Liver (tissue), 10 donors: ENCODE measurements at places on chromosomes 3 and 15.
A peak's percentile ranks its signal among the peaks of the same experiment; 100 is the strongest.

GRCh38 chr15:60407415-60407805 is 9.6 kb upstream of the ANXA2 start:
- DNase-seq, result no peak

DNA sequence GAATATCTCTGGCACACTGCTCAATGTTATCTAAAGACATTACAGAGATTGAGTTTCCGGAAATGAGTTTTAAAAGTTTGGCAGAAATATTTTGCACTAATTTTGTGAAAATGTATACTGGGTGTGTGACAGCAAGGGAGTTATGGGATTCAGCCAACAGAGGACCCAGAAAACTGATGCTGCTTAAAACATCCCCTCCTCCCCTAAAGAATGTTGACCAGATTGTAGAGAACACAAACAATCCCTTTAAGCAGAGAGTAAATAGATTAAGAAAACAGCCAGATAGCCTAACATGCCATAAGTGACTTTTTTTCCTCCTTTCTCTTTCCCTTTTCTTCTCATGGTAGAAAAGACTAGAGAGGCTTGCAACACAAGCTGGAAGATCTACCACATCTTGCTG is 928.0 kb upstream of the ALCAM start:
- no peak for DNase-seq

DNA sequence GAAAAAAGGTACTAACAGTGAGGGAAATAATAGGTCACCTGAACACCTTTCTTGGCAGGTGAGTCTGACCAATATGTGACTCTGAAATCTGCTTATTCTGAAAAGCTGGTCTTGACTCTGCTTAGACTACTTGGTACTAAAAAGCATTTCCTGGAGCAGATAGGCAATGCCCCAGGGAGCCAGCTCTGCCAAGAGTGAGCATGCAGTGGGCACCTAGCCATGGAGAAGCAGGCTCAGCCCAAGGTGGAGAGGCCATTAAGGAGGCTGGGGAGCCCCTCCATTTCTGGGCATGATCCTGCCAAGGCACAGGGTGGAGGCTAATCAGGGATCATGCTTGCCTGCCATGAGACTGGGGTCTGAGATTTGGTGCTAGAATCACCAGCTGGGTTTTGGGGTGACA is 1.6 kb upstream of the LTF start:
- peak; percentile 22 for DNase-seq

DNA sequence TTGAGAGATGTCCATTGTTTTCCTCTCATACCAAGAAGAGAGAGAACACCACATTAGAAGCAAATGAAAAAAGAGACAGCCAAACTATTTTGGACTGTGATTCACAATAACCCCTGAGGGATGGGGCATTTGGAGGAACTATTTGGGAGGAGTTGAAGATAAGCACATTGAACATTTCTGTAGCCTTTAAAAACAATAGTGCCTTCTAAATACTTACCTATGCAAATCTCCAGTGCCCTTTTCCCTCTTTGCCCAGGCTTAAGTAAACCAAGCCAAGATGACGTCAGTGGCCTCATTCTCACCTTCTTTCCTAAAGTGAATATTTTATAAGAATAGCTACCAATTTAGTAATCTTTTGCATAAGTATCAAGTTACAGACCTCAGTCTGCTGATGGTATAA is 89.7 kb upstream of the COL8A1 start:
- no peak for DNase-seq

GRCh38 chr3:169266351-169266750 is 397.2 kb downstream of the MECOM start:
- no peak for DNase-seq

GRCh38 chr3:169020371-169020770 is 643.1 kb downstream of the MECOM start:
- no peak for DNase-seq

- no peak for DNase-seq
Observed at GRCh38 chr15:25635191-25635590, 196.4 kb upstream of the UBE3A start.

GRCh38 chr3:76753599-76753998 is 286.3 kb upstream of the ROBO2 start:
- no peak for DNase-seq

- no peak for DNase-seq
Observed at GRCh38 chr3:45670436-45670835, 18.8 kb upstream of the SACM1L start.

- DNase-seq, result no peak
Observed at GRCh38 chr3:48353987-48354386, 18.0 kb upstream of the FBXW12 start.

DNA sequence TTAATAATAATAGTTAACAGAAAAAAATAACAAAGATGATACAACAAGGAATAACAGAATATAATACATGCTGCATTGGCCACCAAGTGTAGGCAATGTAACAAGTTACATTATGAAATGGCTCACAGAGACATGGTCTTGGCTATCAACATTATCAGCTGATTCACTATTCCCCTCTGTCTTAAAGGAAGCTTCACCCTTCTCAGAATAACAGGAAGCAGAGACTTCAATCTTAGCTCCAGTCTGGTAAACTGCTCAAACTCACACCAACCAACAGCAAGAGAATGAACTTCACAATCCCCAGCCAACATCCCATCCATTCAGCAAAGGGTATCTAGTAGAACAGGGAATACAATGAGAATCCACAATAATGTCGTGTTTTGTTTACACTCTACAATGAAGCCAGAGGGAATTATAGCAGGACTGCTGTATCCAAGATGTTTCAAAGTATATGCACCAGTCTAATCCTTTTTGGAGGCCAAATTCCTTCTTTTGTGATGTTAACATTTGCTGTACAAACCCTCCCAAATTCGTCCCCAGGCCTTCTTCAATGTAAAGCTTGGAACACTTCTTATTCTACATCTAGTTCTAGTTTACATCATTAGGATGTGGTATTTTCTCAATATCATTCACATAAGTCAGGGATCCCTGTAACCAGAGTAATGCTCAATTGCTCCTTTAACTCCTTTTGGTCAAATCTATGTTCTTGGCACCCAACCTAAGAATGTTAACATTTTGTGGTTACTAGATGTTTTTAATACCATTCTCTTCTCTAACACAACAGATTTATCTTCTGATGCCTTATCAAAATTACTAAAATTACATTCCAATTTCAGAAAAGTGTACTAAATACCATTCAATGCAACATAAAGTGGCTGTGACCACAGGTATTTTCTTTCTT is 52.4 kb upstream of the CMSS1 start:
- no peak for DNase-seq

DNA sequence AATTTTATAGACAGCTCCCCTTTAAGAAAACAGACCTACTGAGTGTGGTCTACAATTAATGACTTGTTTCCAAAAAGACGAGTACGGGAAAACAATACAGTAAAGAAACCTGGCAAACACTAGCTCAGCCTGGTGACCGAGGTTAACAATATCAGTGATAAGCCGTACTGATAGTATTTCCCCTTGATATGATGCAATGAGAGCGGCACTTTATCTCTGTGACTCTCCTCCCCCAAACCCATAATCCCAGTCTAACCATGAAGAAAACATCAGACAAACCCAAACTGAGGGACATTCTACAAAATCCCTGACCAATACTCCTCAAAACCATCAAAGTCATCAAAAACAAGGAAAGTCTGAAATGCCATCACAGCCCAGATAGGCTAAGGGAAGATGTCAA is 8.2 kb downstream of the DENND4A start:
- no peak for DNase-seq

GRCh38 chr3:133984975-133985374 is 44.8 kb downstream of the SLCO2A1 start:
- no peak for DNase-seq

DNA sequence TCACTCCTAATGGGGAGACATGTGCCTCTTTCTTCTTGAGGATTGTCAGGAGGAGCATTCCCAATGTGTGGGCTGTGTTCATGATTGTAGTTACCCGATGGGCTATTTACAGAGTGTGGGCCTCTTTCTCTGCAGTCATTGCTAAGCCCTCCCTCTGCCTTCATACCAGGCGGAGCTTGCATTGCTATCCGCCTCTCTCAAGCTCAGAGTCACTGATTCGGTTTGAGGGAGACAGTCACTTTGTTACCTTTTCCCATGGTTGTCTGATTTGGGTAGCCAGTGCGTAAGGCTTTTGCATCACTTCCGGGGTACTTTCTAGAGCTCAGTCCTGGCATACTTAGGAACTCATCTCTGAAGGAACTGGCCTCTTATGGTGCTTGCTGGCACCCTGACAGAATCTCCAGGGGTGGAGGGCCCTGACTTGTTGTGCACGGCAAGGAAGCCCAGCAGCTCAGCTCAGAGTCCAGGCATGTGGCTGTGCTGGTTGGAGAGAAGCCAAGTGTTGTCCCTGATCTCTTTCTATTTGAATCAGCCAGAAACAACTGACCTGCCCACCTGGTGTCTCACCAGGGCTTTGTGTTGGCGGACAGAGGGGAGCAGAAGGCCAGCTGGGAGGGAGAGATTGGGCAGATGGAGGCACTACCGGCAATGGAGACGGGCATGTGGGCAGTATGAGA is 79.8 kb downstream of the EPHB1 start:
- DNase-seq, result no peak

- no peak for DNase-seq
Observed at GRCh38 chr3:95218484-95218883, 1155.6 kb downstream of the NSUN3 start.

DNA sequence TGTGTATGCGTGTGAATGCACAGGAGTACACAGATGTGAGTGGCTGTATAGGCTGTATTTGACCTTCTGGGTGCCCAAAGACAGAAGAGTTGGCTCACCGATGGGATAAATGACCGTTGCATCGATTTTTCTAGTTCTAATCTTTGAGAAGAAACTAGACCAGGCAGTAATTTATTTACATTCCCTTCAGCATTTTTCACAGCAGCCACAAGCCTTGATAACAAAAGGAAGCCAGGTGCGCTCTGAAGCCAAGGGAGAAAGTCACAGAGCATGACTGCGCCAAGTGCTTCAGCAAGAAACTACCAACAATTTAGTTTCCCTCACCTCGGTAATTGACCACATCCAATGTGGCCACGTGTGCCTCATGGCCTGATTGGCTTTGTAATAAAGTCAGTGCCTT is 5.9 kb upstream of the FAM3D start:
- no peak for DNase-seq

GRCh38 chr3:66638717-66639116 is 137.9 kb upstream of the LRIG1 start:
- no peak for DNase-seq

GRCh38 chr15:86001200-86001599 is 78.5 kb upstream of the AGBL1 start:
- no peak for DNase-seq

GRCh38 chr3:79639855-79640254 is 127.9 kb downstream of the ROBO1 start:
- DNase-seq, result no peak

GRCh38 chr3:120563356-120564022 is 32.6 kb upstream of the NDUFB4 start:
- DNase-seq, result no peak

- peak; percentile 54 for DNase-seq
Observed at GRCh38 chr3:44685128-44685800, 27.2 kb upstream of the ZNF502 start.

DNA sequence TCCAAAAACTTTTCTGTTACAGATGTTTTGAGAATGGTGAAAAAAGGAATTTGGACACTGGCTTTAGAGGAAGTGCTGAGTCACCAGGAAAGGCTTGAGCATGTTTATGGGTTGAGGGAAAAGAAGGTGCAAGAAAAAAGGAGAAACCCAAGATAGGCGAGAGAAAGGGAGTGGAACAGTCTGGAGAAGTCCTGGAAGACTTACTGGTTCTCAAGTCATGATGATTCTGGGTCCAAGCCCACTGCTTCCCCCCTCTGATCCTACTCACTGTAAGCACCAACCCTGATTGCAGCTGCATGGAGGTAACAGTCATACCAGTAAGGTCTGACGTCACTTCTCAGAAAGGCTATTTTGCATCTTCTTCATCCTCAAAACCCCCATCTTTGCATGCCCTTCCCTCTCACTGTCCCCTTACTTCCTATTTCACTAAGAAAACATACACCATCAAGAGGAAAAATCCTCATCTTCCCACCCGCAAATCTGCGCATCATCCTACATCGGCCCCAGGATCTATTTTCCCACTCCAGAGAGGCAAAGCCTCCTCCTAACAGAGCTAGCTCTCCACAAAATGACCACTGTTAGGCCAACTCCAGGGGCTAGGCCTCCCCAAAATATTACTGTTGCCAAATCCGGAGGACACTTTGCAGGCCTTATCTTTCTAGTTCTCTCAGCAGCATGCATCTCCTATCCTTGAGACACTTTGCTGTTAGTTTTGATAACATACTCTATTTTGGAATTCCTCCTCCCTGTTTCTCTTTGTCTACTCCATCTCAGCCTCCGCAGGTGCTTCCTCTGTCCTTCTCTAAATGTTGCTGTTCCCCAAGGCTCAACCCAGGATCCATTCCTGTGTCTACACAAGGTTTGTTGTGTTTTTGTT is 3.2 kb upstream of the ATP13A3 start:
- DNase-seq, result no peak

DNA sequence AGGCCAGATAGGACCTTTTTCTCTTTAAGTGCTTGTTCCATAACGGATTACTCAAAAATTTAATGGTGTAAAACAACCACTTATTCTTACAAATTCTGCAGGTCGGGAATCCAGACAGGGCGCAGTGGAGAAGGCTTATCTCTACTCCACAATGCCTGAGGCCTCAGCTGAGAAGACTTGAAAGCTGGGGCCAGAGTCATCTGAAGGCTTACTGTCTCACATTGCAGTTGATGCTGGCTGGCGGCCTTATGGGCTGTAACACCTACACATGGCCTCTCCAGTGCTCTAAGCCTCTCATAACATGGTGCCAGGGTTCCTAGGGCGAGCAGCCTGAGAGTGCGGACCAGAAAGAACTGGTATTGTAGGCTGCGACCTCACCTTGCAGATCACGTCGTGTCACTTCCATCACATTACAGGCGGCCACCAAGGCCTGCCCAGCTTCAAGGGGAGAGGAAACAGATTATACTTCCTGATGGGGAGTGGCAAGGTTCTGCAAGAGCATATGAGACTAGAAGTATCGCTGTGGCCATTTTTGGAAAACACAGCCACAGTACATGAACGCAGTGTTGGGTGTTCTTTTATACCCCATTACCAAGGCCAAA is 32.4 kb downstream of the CMTM7 start:
- no peak for DNase-seq

- DNase-seq, result no peak
Observed at GRCh38 chr15:79962178-79962577, 8.8 kb downstream of the BCL2A1 start.

GRCh38 chr3:147256739-147257138 is 149.6 kb downstream of the ZIC4 start:
- no peak for DNase-seq

- DNase-seq, result no peak
Observed at GRCh38 chr3:116552246-116552645, 107.0 kb upstream of the LSAMP start.

GRCh38 chr15:47769166-47769565 is 51.9 kb downstream of the SEMA6D start:
- DNase-seq, result no peak
